Activated CD4-positive, alpha-beta T cell treated with anti-CD3 and anti-CD28 coated beads, Interleukin-2, amount 50 U/mL, for 48 hours (primary cell): ENCODE measurements at places on chromosomes 2 and 18.

DNA sequence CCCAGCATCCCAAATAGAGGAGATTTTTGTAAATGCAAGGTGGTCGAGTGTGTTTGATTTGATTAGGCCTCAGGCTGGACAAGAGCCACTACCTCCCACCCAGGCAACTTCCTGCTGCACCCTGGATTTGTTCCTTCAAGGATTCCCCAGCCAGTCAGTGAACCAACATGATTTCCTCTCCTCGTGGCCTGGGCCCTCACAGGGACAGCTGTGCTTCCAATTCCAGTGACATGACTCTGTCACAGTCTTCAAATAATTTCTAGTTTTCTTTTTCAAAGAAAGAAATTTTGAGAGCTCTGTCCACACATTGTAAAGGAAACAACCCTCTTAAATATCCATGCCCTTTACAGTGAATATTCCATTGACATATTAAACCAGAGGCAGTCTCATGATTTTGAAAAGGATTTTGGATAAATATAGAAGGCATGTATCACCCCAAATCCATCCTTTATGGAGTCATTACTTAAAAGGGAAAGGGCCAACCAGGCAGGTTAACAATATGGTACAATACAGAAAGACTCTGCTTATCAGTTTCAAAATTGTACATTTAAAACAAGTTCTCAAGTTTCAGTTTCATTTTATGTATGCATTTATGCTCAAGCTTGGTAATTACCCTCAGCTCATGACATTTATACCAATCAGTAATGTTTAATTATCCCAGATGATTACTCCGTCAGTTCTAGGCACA, 121.3 kb upstream of the FOSL2 start:
- DNase-seq, result no peak

GRCh38 chr2:2183176-2183575, 147.9 kb downstream of the MYT1L start:
- DNase-seq, result no peak

- DNase-seq, result no peak
Observed at GRCh38 chr2:18980786-18981430, 377.5 kb downstream of the OSR1 start.

DNA sequence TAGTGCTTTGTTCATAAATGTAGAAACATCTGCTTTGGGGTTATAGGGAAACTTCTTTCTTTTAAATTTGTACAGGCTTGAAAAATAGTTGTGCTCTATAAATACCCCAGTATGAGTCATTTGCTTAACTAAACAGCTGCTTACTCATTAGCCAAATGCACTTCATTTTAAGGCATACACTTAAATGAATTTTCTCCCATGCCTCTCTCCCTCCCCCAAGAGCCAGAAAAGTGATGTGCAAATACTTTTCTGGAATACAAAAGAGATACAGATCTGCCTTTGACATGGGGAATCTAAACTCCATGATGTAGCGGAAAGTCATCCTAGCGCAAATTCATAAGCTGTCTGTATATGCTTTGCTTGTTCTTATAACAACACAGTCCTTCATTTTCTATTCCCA, 469.4 kb downstream of the DLGAP1 start:
- DNase-seq, result no peak

DNA sequence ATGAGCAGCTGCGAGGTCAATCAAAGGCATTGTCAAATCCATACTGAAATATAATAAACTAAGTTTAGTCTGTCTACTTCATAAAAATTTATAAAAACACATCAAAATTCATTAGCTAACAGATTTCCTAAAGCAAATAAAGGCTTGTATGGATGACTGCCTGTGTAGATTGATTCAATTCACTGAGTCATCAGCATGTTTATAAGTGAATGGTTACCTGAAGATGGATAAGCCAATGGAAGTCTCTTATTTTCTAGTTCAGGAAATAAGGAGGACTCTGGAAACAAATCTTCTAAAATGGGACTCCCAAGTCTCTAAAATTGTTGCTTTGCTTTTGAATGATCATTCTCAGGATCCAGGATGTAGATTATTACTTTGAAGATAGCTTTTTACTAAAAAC, 57.0 kb upstream of the HNRNPA3 start:
- no peak for DNase-seq

GRCh38 chr2:27581417-27582128, 1.3 kb upstream of the ZNF512 start:
- DNase-seq, result no peak

- no peak for DNase-seq
Observed at GRCh38 chr2:205001300-205001966, 456.2 kb downstream of the PARD3B start.

GRCh38 chr2:223674998-223675609, 72.9 kb upstream of the SCG2 start:
- no peak for DNase-seq

- DNase-seq, result no peak
Observed at GRCh38 chr2:198232281-198232680, 427.9 kb downstream of the PLCL1 start.

DNA sequence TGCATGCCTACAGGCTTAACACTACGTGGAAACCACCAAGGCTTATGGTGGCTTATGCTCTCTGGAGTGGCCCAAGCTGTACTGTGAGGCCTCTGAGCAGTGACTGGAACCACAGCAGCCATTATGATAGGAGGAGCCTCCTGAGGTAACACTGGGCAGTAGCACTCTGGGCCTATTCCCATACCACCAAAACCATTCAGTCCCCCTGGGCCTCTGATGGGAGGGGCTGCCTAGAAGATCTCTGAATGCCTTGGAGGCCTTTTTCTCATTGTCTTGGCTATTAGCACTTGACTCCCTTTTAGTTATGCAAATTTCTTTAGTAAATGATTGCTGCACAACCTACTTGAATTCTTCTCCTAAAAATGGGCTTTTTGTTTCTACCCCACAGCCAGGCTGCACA, 985.0 kb downstream of the DPP10 start:
- DNase-seq, result no peak

GRCh38 chr2:127641846-127642507, 4.0 kb upstream of the GPR17 start:
- DNase-seq, result peak; percentile 48

DNA sequence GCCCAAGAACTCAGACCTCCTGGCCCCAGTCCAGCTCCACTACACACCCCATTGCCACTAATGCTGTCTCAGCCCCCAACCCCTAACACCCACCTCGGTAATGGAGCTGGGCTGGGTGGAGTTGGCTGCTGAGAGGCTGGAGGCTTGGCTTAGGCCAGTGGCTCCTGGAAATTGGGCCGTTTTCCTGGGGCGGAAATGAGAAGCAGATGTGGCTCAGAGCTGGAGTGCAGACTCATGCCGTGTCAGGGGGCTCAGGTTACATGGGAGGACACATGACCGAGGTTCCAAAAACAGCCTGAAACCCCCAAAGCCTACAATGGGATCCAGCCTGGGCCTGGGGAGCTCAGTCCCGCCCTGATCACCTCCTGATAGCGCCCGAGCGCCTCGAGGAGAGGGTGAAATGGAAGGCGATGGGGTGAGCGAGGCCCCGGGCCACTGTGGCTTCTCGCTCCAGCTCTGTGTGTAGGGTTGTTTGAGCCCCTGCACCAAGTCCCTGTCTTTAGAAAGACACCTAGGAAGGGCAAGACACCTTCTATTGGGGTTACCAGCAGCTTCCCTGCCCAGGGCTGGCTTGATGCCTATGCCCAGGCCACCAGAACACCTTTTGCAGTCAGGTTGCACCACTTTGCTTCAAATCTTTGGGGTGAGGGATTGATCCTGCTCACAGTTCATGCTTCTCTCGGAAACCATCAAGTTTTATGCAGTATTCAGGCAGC, 175.7 kb upstream of the HAAO start:
- DNase-seq, result no peak

- DNase-seq, result peak; percentile 64
Observed at GRCh38 chr2:8576525-8577167, 105.2 kb upstream of the ID2 start.

GRCh38 chr2:173148520-173148919, 72.9 kb downstream of the MAP3K20 start:
- DNase-seq, result no peak

- DNase-seq, result no peak
Observed at GRCh38 chr2:15935189-15935588, 5.2 kb upstream of the MYCN start.

GRCh38 chr2:8552293-8552801, 129.5 kb upstream of the ID2 start:
- no peak for DNase-seq

- DNase-seq, result no peak
Observed at GRCh38 chr2:46200100-46200690, 97.0 kb upstream of the EPAS1 start.

- DNase-seq, result no peak
Observed at GRCh38 chr2:20115902-20116301, 64.5 kb upstream of the LAPTM4A start.

- DNase-seq, result no peak
Observed at GRCh38 chr18:33161131-33161530, 279.4 kb downstream of the CCDC178 start.

GRCh38 chr2:217192366-217192765, 332.5 kb upstream of the TNP1 start:
- no peak for DNase-seq

DNA sequence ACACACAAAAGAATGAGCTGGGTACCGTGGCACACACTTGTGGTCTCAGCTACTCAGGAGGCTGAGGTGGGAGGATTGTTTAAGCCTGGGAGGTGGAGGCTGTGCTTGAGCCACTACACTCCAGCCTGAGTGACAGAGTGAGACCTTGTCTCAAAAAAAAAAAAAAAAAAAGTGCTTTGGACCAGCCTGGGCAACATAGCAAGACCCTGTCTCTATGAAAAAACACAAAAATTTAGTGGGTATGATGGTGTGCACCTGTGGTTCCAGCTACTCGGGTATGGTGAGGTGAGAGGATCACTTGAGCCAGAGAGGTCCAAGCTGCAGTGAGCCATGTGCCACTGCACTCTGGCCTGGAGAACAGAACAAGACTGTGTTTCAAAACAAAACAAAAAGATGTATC, 10.4 kb downstream of the ZNF512 start:
- DNase-seq, result no peak

GRCh38 chr18:54916507-54916906, 42.8 kb downstream of the CCDC68 start:
- no peak for DNase-seq

- DNase-seq, result no peak
Observed at GRCh38 chr2:99084256-99084655, 57.3 kb upstream of the C2orf15 start.

GRCh38 chr2:9675415-9676351, 44.9 kb upstream of the YWHAQ start:
- DNase-seq, result no peak
